Fibroblast of villous mesenchyme (primary cell): ENCODE measurements at places on chromosomes 3 and 15.

- no peak for DNase-seq
Measured at GRCh38 chr3:85533586-85533985, 574.8 kb downstream of the CADM2 start.

DNA sequence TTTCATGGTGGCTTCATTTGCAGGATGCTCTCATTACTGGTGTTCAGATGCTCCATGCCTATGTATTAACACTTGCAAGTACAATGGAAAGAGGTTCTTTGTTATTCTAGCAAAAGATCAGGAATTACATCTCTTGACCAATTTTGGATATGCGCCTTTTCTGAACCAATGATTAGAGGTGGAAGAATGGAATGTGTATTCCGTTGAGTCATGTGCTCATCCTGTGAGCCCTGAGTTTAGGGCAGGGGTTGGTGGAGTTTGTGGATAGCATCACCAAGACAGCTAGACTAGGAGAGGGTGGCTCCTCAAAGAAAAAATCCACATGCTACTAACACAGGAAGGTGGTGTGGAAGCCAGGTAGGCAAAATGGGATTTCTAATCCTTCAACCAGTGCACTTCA, 80.7 kb upstream of the SLC25A26 start:
- no peak for DNase-seq

- DNase-seq = peak; percentile 42
Measured at GRCh38 chr3:183328823-183329222, 75.8 kb downstream of the B3GNT5 start.

- DNase-seq = peak; percentile 40
Measured at GRCh38 chr3:126034481-126035361, 49.2 kb downstream of the SLC41A3 start.

- no peak for DNase-seq
Measured at GRCh38 chr3:49352890-49353421, 5.2 kb downstream of the GPX1 start.

- DNase-seq = no peak
Measured at GRCh38 chr15:74397239-74398068, 30.0 kb upstream of the CYP11A1 start.

DNA sequence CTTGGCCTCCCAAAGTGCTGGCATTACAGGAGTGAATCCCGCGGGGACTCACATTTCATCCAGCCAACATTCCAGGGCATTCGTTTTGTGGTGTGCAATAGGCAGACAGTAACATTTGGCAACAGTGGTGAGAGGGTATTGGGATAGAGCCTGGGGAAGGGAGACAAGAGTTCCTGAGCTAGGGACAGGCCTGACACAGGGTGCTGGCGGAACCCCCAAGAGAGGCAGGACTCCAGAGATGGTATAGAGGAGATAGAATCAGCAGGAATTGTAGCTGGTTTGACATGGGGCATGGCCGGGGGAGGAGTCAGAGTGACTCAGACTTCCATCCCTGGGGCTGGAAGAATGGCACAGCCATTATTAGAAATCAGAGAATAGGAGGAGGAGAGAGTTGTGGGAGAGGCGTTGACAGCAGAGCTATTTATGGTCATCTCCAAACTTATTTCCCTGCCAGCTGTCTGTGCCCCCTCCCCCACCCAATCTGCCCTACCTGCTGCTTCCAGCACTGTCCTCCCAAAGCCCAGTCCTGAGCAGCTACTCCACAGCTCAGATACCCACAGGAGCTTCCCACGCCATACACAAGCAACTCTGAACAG, 4.4 kb upstream of the IDH2 start:
- peak; percentile 12 for DNase-seq

GRCh38 chr3:149314807-149315578, 18.4 kb downstream of the TM4SF18 start:
- DNase-seq = peak; percentile 74

DNA sequence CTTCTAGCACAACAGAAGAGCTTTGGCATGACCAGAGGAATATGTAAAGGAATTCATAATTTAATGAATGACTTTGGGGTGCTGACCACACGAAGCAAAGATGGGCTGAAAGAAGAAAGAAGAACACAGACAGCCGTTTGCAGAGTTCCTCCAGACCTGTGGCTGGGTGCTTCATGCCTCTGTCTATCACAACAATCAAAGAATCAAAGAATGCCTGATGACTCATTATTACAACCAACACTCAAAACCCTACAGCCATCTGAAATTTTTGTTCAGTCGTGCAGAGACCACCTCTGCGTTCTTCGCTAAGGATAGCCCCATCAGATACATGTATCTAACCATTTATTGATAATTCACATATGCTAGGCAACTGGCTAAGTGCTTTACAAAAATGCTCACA, 129.0 kb upstream of the PRICKLE2 start:
- DNase-seq = no peak

- peak; percentile 44 for DNase-seq
Measured at GRCh38 chr3:100020876-100021644, 93.2 kb downstream of the FILIP1L start.

GRCh38 chr3:66644549-66644948, 143.7 kb upstream of the LRIG1 start:
- no peak for DNase-seq

DNA sequence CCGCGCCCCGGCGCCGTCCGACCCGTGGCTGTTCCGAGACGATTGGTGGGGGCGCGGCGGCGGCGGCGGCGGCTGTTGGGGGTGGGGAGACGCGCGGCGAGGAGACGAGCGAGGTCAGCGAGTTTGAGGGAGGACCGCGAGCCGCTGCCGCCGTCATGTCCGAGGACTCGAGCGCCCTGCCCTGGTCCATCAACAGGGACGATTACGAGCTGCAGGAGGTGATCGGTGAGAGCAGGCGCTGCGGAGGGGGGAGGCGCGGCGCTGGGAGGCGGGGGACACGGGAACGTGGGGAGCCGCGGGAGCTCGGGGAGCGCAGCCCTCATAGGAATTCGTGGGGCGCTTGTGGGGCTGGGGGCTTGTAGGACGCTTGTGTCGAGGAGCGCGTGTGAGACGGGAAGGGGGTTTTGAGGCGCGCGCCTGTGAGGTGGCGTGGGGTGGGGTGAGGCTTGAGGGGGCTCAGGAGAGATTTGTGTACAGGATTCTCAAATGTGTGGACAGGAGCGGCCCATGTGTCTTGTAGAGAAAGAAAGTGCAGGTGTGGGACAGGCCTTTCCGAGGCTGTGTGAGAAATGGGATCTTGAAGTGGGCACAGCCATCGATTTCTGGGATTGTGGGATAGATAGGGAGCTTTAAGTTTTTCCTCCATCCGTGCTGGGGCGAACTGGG, 518 bp downstream of the OXSR1 start:
- peak; percentile 40 for DNase-seq

GRCh38 chr3:143895805-143896204, 47.5 kb upstream of the SLC9A9 start:
- peak; percentile 21 for DNase-seq

GRCh38 chr3:174098746-174099145, 701.2 kb downstream of the NLGN1 start:
- peak; percentile 29 for DNase-seq

- DNase-seq = no peak
Measured at GRCh38 chr3:109313061-109313460, 3.3 kb downstream of the DPPA2 start.
